ENCODE measurements at places on chromosomes 7 and 10. TPM values are rescaled to one million over a fixed set of nuclear protein-coding genes. Genes with fewer than 3 reads are reported as not detected.

OPALIN gene
- not detected for total RNA-seq

STOX1 gene
- 0.29 TPM for total RNA-seq

DNA sequence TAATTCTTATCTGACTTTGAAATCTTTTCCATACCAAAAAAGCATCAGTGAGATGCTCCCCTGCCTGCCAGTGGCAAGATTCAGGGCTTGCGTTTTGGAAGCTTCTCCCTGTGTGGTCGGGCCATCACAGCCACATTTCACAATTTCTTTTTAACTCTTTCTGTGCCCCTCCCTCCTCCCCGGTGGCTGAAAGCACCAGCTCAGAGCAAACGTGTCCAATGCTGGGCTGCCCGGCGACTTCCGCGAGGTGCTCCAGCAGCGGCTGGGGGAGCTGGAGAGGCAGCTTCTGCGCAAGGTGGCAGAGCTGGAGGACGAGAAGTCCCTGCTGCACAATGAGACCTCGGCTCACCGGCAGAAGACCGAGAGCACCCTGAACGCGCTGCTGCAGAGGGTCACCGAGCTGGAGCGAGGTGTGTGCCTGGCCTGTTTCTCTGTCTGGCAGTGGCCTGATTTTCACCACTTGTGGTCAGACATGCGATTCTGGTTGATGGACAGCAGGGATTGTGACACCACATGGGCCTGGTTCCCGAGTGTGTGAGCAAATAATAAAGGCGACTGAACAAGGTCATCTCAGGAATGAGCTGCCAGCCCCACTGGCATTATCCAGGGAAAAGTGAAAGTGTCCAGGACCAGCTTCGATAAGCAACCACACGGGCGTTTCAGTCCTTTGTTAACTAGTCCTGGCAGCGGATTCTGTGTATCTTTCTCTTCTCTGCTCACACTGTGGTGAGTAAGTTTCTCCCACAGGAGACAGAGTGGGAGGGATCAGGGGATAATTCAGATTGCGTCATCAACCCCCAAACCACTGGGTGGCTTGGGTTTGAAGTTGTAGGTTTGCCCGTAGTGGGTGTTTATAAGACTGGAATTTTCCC is 2.6 kb downstream of the NPTX2 start:
- DNase-seq: no peak
- no peak overlapping the region for H3K4me3 ChIP-seq
- H3K4me1 ChIP-seq: no peaks in the 10 kb centered on the region
- H3K36me3 ChIP-seq: no peaks in the 10 kb centered on the region
- no peak overlapping the region for H3K27ac ChIP-seq
- H3K27me3 ChIP-seq: no peaks in the 10 kb centered on the region

GRCh38 chr7:87506246-87507180 is 31.0 kb upstream of the ABCB4 start:
- H3K27me3 ChIP-seq: no peaks in the 10 kb centered on the region
- DNase-seq: no peak
- H3K4me1 ChIP-seq: no peaks in the 10 kb centered on the region
- H3K36me3 ChIP-seq: no peaks in the 10 kb centered on the region

- no peak overlapping the region for H3K27ac ChIP-seq
- no peaks in the 10 kb centered on the region for H3K36me3 ChIP-seq
- H3K4me3 ChIP-seq: no peak overlapping the region
- no peak for DNase-seq
- peaks cover 26% of the 10 kb centered on the region for H3K27me3 ChIP-seq
These were observed 1.5 kb downstream of the GSDME start for GRCh38 chr7:24755541-24756407.

GRCh38 chr10:112383325-112383724 is 9.4 kb downstream of the ACSL5 start:
- no peak overlapping the region for H3K27ac ChIP-seq
- H3K27me3 ChIP-seq: no peaks in the 10 kb centered on the region
- peaks cover 35% of the 10 kb centered on the region for H3K4me1 ChIP-seq
- DNase-seq: no peak
- no peak overlapping the region for H3K4me3 ChIP-seq
- no peaks in the 10 kb centered on the region for H3K36me3 ChIP-seq
